ENCODE measurements at places on chromosomes 12 and 14. TPM values are rescaled to one million over a fixed set of nuclear protein-coding genes. Genes with fewer than 3 reads are reported as not detected.

GRCh38 chr14:71650187-71650755 is 282.0 kb upstream of the RGS6 start:
- no peak for DNase-seq

TMEM30B gene
- total RNA-seq, result 1.2 TPM

- DNase-seq, result peak; percentile 42
Observed at GRCh38 chr12:15590180-15590826, 198.9 kb downstream of the EPS8 start.

OTX2 gene
- not detected for total RNA-seq

CCNB1IP1 gene
- 80.8 TPM for total RNA-seq

GRCh38 chr12:104549815-104550480 is 93.2 kb downstream of the CHST11 start:
- no peak for DNase-seq

OR6C6 gene
- not detected for total RNA-seq

- DNase-seq, result no peak
Observed at GRCh38 chr12:18932715-18933114, 194.8 kb downstream of the CAPZA3 start.

- no peak for DNase-seq
Observed at GRCh38 chr12:76872415-76872814, 6.4 kb downstream of the CSRP2 start.
